ENCODE measurements at places on chromosomes 5 and 9.

DNA sequence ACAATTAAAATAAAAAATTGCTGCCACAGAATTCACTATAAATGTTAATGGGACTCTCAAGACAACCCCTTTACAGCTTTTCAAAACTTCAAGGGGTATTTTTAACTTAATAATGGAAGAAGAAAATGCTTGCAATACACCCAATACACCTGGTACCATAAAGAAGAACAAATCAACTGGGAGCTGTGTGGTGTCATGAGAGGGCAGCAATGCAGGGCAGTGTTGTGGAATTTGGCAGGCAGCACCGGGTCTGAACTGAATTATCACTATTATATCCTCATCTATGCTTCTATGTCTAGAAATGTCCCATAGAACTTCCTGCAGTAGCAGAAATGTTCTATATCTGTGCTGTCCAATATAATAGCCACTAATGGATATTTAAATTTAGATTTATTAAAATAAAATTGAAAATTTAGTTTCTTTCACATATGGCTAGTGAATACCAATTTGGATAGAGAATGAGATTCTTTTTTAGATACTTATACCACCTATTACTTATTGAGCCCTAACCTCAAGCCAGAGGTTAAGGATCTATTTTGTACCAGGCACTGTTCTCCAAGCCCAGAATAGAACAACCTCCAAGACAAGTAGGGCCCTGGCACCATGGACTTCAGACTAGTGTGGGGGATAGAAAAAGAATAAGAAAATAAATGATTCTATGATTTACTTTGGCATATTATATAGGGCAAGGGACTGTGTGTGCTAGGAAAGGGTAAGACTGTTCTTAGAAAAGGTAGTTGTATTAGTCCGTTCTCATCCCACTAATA lies 265.3 kb downstream of the PDE4D start:
- no peak for DNase-seq

- DNase-seq = no peak
Observed at GRCh38 chr5:65423623-65424022, 58.1 kb downstream of the ADAMTS6 start.

DNA sequence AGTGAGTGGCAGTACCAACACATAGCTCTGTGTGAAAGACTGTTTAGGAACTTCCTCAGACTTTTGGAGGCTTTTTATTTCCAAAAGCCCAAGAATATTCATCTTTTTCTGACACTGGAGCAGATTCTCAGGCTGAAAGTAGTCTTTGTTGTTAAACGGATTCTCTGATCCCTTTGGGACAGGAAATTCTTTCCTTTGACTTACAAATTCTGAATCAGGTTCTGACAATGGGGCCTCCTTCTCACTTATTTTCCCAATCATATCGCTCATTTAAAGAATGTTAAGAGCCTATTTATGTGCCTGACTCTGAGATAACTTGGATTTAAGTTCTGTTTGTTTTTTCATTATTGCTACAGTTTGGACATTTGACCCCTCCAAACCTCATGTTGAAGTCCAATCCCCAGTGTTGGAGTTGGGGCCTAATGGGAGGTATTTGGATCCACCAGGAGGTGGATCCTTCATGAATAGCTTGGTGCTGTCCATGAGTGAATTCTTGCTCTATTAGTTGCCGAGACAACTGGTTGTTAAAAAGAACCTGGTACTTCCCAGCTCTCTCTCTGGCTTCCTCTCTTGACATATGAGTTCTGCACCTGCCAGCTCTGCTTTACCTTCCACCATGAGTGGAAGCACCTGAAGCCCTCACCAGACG lies 4.1 kb upstream of the ADGRV1 start:
- DNase-seq = no peak

DNA sequence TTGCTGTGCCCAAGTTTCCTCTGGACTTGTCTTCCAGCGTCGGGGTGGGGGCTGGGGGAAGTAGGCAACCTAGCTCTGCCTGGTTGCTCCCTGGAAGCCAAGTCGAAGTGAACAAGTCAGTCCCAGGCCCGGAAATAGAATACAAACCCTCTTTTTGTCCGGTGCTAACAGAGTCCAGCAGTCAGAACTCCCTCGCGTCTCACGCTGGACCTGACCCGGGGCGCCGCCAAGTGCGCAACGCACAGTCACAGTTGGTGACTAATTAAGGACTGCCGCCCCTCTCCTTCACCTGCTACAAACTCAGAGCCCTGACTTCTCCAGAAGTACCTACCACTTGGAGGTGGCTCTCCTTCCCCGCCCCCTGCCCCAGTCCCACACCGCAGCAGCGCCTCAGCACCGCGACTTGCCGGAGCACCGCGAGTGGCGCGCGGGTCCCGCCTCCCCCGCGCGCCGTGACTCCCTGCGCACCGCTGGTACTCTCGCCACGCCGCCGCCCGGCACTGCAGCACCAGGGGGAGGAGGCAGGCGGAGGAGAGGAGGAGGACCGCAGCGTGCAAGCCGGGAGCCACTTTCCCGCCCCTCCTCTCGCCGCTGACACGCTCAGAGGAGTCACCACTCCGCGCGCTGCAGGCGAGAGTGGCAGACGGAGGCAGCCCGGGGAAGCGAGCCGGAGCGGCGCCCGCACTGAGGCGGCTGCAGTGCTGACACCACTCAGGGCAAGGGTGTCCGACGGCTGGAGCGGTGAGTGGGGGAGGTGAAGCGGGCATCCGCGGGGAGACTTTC lies at the start of gene SV2C:
Gene SV2C, plus strand, starts transcription at position 612 of the 783 bp plus-strand sequence. CDS start 48,368 bp downstream, outside the sequence.
- peak; percentile 9 for DNase-seq

DNA sequence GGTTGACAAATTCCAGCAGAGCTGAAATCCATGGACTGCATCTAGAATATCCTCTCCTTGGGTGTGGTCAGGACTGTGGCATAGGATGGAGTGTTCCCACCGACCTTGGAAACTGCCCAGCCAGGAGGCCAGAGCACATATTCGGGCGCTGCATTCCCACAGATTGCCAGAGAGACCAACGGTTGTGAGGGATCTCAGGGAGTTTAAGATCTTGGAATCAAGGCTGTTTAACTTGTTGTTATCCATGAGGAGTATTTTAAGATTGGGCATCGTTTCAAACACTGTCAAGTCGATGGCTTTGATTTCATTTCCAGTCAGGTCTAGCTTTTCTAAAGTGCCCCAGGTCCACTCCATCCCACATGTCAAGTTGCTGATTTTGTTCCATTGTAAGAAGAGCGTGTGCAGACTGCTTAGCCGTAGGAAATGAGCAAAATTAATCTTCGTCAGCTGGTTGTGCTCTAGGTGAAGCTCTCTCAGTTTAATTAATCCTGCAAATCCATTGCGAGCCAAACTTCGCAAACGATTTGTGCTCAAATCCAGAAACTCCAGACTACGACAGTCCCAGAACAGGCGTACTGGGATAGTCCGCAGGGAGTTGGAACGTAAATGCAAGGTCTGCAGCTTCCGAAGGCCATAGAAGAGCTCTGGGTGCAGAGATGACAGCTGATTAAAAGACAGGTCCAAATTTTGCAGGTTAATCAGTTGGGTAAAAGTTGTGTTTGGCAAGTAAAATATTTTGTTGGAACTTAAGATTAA lies 1.5 kb downstream of the LRRTM2 start:
- DNase-seq = no peak

- DNase-seq = no peak
Observed at GRCh38 chr9:71490810-71491209, 277.5 kb downstream of the CEMIP2 start.

GRCh38 chr5:149162401-149163084 lies 21.2 kb downstream of the ABLIM3 start:
- DNase-seq = no peak

- peak; percentile 85 for DNase-seq
Observed at GRCh38 chr5:158758675-158759074, 341.0 kb downstream of the EBF1 start.

GRCh38 chr9:91117959-91118703 lies 243.6 kb downstream of the AUH start:
- peak; percentile 67 for DNase-seq

GRCh38 chr5:167699432-167699831 lies 592.0 kb upstream of the WWC1 start:
- peak; percentile 100 for DNase-seq

DNA sequence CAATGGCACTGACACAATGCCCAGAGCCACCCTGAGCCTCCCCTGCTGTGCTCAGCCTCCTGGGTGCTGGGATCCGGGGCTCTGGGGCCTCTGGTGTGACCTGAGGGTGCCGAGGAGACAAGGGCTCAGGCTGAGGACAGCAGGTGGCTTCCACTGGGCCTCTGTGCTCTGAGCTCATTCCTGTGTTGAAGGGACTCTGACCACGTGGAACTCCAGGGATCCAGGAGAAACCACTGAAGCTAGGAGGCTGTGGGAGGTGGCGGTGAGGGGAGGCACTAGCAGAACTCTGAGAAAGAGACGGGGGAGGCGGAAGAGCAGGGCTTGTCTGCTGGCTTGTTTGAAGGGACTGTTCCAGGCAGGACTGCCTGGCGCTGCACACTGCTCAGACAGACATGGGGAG lies 318.7 kb upstream of the IRX1 start:
- no peak for DNase-seq

DNA sequence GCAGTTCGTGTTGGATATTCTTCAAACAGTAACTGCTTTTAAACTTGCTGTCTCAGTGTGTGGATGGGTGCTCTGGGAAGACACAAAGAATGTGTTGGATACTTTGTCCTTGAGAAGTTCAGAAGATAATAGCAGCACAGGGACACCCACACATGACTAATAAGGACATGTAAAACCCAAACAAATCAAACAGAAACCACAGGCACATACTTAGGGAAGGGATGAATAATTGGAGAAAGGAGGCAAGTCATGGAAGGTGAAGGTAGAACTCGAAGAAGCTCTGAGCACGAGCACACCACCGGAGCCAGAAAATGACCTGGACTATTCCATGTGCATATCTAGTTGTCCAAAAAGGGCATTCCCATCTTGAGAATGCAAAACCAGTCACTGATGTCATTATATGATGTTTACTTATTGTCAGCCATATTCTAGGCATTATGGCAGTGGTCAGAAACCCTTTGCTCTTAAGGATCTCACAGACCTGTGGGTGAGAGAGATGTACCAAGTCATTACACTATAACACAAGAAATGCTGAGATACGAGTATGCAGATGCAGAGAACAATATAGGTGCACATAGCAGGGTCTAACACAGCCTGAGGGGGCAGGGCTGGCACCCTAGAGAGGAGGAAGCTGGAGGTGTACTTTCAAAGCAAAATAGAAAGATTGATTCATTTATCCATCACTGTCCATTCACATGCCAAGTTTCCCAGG lies 152.9 kb downstream of the PIK3R1 start:
- DNase-seq = no peak

DNA sequence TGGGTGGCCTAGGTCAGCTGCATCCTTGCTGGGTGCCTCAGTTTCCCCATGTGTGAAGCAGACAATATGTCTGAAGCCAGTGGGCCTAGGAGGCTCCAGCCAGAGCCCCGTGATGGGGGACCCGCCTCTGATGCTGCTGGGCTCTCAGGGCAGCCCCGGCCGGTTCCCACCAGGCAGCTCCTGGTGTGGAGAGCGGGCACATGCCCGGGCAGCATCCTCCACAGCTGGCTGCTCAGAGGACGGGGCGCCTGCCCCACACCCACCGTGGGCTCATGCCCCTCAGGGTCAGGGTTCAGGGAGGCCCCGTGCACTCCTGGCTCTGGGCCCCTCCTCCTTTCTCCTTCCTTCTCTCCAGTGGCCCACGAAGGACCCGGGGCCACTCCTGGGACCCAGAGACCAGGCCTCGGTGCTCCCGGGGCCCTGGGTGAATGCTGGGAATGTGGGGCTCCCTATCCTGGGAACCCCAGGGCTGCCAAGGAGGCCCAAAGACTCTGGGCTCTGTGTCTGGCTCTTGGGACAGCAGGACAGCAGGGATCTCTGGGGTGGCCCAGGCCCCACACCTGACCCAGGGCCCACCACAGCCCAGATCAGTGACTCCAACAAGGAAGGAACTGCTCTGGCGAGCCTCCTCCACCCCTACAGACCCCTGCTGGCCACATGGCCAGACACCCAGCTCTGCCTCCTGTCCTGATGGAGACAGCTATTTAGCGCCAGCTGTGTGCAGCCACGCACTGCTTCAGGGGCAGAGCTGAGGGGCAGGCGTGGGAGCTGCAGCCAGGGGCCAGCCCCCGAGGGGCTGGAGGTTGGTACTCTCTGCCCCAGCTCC lies 39.5 kb upstream of the EGFL7 start:
- DNase-seq = no peak

- DNase-seq = no peak
Observed at GRCh38 chr9:128627906-128628305, 28.7 kb downstream of the DYNC2I2 start.

DNA sequence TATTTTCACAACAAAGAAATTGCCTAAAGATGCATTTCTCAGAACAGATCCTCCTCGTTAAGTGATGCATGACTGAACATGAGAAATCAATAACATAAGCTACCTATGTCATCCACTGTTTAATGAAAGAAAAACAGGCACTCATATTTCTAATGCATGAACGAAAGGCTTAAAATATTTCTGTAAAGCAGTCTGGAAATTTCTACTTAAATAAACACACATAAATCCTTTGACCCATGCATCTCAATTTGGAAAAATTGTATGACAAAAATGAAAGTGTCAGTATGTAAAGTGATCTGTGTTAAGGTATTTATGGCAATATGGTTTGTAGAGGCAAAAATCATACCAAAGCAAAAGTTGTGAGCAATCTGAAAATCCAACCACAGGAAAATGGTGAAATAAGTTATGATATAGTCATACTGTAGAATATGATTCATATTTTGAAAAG lies 399.2 kb upstream of the GRAMD2B start:
- DNase-seq = peak; percentile 52

- DNase-seq = no peak
Observed at GRCh38 chr5:68255305-68256120, 40.0 kb downstream of the PIK3R1 start.

DNA sequence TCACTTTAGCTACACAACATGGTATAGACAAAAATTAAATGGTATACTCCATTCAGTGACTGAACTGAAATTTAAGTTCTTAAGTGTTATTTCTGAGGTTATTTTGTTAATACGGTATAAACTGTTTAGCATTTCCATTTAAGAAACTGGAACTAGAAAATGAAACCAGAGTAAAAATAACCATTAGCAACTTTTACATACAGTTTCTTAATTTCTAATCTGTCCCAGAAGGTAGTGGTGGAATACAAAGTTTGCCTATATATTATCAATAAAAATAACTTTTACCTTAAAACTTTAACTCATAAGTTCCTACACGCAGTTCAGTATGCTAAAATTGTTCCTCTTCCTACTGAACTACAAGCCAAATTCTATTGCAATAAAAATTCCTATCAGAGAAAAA lies 10.3 kb downstream of the GOLPH3 start:
- no peak for DNase-seq

- no peak for DNase-seq
Observed at GRCh38 chr5:37701868-37702267, 138.0 kb downstream of the GDNF start.

DNA sequence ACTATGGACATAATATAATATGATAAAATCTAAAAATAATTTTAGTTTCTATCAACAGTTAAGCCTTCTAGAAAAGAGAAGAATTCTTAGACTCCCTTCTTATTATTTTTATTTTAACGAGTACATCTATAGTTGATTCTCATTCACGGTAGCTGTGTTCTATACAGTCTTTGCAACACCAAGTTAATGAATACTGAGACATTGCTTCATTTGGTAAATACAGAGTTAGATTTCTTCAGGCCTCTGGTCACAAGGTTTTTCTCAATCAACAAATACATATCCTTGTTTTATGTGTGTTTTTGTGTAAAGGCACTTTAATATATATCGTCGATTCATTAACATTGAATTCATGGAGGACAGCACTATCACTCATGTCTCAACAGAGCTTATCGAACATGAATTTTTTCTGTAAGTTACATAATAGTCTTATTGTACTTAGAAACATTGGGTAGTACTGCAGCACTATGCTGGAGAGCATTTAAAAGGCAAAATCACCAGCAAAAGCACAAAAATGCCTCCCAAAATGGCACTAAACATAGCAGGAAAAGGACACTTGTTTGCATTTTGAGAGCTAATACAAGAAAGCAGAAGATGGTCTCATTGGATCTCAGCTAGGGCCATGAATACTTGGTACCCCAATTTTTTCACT lies 239.0 kb downstream of the FGF10 start:
- DNase-seq = no peak
